Subcutaneous preadipocyte (primary cell): ENCODE measurements at places on chromosomes 5 and 9. TPM values are rescaled to one million over a fixed set of nuclear protein-coding genes. Genes with fewer than 3 reads are reported as not detected.

The BARHL1 gene
- total RNA-seq = not detected in 2 replicates

The IL9 gene
- not detected in 2 replicates for total RNA-seq

The FAM221B gene
- not detected in 2 replicates for total RNA-seq

The RNF38 gene
- 8.8 and 10.8 TPM in 2 replicates for total RNA-seq

The ROR2 gene
- total RNA-seq = 0.78 and 11.8 TPM in 2 replicates

The SPINK5 gene
- not detected in 2 replicates for total RNA-seq

The HEMGN gene
- total RNA-seq = not detected in 2 replicates

The FOXD4L4 gene
- total RNA-seq = 0.20 TPM in 1 of 2 replicates, not detected in the other

The ABO gene
- not detected in 2 replicates for total RNA-seq

The TEX48 gene
- total RNA-seq = not detected in 2 replicates

The SEMA6A gene
- 0.20 and 0.37 TPM in 2 replicates for total RNA-seq

The RNF224 gene
- total RNA-seq = not detected in 2 replicates

The ITK gene
- total RNA-seq = not detected in 2 replicates

The RANBP3L gene
- under 0.01 TPM in 1 of 2 replicates, not detected in the other for total RNA-seq

The GARIN3 gene
- total RNA-seq = not detected in 2 replicates

The GRM6 gene
- total RNA-seq = not detected in 2 replicates
